ENCODE measurements at places on chromosomes 3 and 15. TPM values are rescaled to one million over a fixed set of nuclear protein-coding genes. Genes with fewer than 3 reads are reported as not detected.

DNA sequence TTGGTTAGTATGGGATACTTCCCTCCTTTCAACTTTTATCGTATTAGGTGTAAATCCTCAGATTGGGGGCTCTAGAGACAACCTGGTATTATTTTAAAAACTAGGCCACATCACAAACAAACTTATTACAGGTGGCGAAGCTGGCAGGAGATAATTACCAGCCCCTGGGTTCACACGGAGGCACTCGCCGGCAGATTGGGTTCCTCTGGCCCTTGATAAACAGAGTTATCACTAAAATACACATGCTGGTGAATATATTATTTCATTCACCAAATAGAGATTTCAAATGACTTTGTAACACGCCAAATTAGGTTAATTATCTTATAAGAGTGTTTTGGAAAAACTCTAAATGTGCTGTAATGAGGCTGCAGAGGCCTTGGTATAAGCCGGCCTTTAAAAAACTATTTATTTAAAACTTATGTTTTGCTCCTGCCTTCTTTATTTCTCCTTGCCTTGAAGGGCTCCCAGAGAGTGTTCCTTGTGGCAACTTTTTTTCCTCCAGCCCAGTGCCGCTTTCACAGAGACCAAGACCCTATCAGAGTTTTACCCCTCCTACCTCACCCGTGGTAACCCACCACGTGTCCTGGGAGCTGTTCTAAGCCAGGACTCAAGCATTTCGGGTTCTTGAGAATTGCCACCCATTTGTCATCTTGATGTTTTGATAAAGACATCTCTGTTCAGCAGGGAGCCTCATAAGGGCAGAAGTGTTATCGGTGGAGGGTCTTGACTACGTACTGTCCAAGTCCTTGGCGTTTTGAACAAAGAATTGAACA is 468.6 kb upstream of the CFAP20DC start:
- DNase-seq: no peak

ATP13A4 gene
- total RNA-seq: 2.1 TPM

SPTSSB gene
- total RNA-seq: 242 TPM

ATRIP gene
- total RNA-seq: 9.6 TPM

SSUH2 gene
- total RNA-seq: 0.55 TPM

DNA sequence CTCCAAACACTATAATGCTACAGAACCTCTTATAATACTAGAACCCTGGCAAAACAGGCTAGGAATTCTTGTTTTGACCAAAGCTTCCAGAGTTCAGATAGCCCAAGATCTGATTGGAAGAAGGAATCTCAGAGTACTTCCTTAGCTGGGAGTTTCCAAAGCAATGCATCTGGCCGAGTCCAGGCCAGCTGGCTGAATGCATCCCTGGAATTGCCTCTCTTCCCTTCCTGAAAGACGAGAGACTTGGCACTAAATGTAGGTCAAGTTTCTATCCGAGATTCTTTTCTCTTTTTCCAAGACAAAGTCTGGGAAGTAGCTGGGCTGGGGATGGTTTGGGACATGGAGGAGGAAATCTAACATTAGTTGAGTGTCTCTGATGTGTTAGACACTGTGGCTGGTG is 68.7 kb upstream of the ADPGK start:
- no peak for DNase-seq

- DNase-seq: no peak
Measured at GRCh38 chr15:73711526-73711925, 27.3 kb downstream of the CD276 start.

DNA sequence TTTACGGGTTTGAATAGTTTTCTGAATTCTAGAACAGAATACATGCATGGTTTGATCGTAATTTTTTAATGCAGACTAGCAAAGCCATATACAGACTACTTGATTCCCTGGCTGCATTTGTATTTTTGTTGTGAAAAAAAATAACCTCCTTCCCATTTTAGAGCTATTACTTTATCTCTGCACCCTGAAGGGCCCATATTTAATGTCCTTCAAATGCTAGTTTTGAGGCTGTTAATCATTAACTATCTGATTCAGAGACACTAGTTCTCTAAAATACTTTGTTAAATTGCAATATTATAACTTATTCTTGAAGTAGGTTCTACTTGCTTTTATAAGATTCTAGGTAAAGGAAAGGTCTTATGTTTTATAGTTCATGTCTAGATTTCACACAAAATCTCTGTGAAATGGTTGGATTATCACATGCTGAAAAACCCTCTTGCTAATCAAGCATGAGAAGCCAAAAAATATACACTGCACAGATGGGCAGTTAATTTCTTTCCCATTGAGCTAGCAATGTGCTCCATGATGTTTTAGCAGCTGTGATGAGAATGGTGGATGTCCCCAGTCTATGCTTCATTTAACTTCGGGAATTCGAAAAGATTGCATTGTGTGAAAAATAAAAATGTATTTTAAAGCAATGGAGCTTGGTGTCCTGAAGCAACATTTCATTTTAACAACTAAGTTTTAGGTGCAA is 634.0 kb upstream of the BCHE start:
- DNase-seq: no peak

DNA sequence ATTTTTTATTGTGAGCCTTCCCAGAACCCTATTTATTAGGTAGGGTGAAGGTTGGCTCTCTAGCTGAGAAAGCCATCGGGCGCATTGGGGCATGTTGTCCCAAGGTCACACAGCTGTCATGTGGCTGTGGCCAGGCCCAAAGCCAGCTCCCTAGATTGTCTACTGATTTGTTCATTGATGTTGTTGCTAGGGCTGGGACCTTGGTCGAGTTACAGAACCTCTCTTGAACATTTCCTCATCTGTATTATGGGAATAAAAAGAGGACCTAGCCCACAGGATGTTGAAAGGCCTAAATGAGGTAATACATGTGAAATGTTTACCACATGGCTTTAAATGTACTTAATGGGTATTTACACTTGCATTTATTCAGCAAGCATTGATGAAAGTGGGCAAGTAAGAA is 252.5 kb downstream of the SUCLG2 start:
- DNase-seq: no peak

CCDC9B gene
- 56.5 TPM for total RNA-seq

DNA sequence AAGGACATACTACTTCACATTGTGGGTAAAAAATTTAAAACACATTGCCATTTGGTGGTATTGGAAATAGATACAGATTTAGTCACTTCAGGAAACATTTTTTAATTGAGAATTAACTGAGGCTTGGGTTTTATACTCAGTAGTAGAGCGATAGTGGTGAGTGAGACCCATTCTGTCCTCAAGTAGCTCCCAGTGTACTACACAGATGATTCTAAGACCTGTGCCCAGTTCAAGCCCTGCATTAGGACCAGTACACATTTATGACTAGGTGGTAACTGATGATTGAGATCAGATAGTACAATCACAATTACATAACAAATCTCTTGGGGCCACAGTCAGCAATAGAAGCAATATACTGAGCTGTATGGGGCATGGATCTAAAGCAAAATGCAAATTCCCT is 67.4 kb downstream of the GADL1 start:
- DNase-seq: no peak

DNA sequence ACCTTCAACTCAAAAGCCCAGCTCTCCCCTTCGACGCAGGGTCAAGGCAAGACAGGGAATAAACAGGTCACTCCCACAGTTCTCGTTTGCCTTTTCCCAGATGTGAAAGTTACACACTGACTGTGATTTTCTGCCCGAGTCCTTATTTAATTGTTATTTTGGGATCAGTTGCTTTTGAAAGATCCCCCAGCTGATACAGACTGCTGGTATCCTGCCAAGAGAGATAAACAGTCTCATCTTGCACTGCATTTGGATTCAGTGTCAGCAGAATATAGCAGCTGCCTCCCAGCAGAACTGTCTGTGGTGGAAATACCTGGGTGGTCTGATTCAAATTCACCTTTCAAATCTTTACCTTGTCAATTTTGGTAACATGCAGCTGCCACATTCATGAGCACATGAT is 56.0 kb upstream of the FAM3D start:
- no peak for DNase-seq

- no peak for DNase-seq
Measured at GRCh38 chr15:83709241-83709640, 55.3 kb downstream of the ADAMTSL3 start.

DNA sequence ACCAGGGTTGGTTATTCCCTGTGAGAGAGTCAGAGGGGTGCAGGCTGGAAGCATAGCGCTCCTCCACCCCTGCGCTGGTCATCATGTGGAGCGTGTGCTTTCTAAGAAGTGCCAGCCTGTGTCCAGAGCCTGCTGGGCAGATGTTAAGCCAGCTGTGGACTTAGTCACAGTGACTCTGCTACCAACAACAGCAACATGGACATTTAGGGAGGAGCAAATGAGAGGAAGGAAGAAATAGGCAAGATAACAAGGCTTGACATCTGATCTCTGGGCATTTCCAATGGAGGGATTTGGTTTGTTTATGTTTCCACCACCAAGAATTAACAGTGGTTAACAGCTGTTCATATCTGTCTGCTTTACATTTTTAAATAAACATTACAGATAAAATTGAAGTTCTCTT is 36.4 kb upstream of the MYZAP start:
- no peak for DNase-seq

- no peak for DNase-seq
Measured at GRCh38 chr3:23589602-23590001, 216.2 kb upstream of the UBE2E1 start.

DNA sequence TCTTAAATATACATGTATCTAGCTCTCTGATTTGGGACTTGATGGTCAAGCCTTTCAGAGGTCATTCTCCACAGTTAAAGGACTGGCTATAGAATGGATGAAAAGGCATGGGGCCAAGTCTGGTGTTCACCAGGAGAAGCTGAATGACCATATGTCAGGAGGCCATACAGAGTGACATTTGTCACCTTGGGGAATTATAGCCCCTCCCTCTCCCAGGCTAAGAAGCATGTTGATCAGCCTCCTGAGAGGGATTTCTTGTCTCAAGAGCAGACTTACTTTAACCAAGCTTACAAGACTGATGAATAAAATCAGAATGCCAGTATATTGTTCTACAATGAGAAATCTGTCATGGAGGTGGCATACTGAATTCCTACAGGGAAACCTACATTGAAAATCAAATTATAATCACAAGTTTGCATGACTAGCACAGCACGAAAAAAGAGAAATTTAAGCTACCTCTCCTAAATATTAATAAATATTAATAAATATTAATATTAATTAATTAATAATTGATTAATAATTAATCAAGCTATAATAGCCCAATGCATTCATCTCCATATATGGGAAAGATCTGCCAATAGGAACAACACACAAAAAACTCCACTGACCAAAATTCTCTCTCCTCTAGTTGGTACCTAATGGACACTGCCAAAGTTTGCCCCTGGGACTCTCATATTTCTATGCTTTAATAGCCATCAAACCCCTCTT is 47.3 kb downstream of the ATP8B4 start:
- DNase-seq: no peak

- no peak for DNase-seq
Measured at GRCh38 chr3:105187344-105187743, 179.4 kb upstream of the ALCAM start.

DNA sequence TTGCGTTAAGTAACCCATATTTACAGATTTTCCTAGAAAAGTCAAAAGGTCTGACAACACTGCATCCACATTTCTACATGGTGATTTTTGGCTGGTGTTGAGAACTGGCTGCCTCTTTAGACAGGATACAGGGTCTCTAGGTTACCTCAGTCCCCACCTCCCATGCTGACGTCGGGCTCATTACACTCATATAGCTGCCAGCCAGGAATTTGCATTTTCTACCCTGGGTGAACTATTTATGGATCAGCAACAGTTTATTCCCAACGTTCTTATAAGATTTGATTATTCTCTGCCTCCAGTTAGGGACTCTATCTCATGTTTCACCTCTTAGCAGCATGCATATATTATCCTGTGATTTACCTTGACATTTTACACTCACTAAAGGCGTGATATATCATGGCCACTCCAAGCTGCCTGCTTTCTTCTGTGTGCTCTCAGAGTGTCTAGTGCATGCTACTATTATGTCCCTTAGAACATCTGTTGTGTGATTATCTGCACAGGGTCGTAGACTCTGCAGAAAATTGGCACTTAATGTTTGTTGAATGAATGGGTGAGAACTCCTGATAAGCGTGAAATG is 49.0 kb downstream of the CLDN11 start:
- DNase-seq: no peak

DNA sequence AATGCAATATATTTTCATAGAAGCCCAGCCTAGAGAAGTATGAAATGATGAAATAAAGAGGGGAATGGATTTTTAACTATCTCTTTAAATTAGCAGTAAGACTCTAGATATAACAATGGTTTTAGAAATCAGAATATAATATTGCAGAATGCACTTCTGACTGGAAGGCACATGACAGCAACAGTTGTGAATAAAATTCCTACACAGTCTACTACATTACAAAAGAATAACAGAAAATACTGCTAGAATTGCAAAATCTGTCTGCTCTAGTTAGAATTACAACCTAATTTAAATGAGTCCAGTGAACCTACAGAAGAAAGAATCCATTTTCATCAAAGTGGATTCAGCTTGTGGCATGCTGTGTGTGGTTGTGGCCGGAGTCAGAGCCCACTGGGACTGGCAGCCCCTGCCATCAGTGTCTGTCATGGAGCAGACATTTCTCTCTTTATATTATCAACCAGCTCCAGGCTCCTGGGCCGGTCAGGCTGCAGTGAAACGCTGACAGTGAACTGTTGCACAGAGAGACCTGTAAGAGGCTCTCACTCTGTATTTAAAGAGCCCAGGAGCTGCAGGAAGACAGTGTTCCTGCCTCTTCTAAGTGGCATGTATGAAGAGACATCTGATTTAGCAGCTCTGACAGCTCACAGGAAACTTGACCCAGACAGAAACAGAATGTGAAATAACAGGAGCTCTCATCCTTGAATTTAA is 1523.8 kb upstream of the CADM2 start:
- no peak for DNase-seq

UCN2 gene
- total RNA-seq: 1.5 TPM

DNA sequence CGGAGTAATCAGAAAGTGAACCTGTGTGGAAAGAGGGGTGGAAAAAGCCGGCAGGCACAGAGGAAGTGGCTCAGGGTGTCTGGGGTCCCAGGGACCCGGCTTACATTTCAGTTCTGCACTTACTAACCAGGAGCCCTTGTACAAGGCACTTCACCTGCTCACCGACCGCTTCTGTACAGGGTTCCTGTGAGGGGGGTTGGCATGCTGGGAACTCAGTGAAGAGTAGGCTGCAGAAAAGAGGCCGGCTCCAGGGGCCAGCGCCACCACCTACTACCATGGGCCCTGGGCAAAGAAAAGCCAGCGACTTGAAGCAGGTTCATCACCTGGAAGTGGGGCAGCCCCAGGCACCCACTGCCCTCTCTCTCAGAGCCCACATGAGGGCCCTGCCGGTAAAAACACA is 6.2 kb downstream of the STIMATE start:
- DNase-seq: no peak

DNA sequence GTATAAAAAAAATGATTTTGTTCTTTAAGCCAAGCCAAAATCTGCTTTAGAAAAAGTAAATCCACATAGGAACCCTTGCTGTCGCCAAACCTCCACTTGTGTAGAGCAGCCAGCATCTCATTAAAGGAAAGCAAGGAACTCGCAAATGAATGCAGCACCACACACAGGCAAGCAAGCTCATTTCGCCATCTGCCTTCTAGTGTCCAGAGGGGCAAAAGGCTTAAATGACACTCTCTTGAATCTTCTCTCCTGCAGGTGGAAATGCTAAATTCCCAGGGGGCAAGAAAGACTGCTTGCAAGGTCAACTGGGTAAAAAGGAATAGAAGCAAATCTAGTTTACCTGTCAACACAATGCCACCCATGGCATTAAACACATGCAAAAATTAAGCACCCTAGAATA is 2.4 kb downstream of the MB21D2 start:
- DNase-seq: no peak

GRCh38 chr15:36921484-36922091 is 178.8 kb downstream of the MEIS2 start:
- DNase-seq: no peak

VILL gene
- total RNA-seq: 46.4 TPM

FAM174B gene
- 208 TPM for total RNA-seq

- DNase-seq: no peak
Measured at GRCh38 chr15:74027688-74028087, 33.2 kb downstream of the PML start.

OXSR1 gene
- total RNA-seq: 51.3 TPM

GREM1 gene
- 26.0 TPM for total RNA-seq
